NCI-H510A treated with DMSO at 0.1 percent for 48 hours (cell line): ENCODE measurements at places on chromosomes 12 and 14.
A peak's percentile ranks its signal among the peaks of the same experiment; 100 is the strongest.

- DNase-seq = no peak
Measured at GRCh38 chr14:73325630-73326299, 88.5 kb downstream of the PAPLN start.

DNA sequence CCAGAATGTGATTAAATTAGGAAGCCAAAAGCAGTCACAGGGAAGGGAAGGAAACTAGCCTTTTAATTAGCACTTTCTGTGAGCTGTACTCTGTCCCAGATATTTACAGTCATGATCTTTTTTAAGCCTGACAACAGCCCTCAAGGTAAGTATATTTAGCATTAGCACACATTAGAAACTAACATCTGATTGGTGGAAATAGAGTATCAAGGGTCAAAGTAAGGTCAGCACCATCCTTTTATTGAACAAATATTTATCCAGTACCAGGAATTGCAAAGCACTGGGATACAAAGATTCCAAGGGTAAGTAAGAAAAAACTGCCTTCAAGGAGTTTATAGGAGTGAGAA lies 28.2 kb downstream of the RPGRIP1 start:
- peak; percentile 82 for DNase-seq

- no peak for DNase-seq
Measured at GRCh38 chr12:53738406-53739213, 11.4 kb upstream of the CALCOCO1 start.

GRCh38 chr14:91061056-91061887 lies 831 bp upstream of the RPS6KA5 start:
- DNase-seq = peak; percentile 49

- DNase-seq = peak; percentile 70
Measured at GRCh38 chr14:52356025-52356424, 41.9 kb downstream of the PTGER2 start.

- no peak for DNase-seq
Measured at GRCh38 chr12:89252284-89252683, 100.0 kb downstream of the DUSP6 start.

DNA sequence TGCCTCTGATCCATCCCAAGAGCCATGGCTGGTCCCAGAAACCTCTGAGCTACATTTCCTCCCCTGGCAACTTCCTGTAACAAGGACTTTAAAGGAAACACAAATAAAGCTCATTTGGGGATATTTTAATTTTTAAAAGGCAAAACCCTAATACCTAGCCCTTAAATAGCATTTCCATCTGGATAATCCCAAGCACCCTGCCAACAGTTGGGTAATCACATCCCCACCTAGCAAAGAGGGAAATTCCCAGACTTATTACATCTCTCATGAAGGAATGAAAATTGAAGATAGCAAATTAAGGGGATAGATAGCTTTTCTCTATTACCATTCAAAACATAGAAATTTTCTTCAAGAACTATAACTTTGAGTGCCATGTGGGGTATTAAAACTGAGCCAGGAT lies 213.7 kb upstream of the BMP4 start:
- no peak for DNase-seq

DNA sequence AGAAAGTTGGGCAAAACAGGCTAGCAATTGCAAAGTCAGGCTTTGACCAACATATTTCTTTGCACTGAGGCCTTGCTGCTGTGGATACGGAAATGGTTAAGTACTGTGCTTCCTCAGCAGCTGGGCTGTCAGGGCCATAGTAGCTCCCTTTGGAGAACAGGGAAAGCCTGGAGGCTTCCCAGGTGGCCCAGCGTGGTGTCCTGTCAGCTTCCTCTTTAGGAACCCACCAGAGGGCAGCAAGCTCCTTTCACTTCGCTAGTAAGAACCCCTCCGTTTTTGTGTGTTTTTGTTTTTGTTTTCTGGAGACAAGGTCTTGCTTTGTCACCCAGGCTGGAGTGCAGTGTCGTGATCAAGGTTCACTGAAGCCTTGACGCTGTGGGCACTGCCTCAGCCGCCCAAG lies 1.7 kb upstream of the CFAP251 start:
- peak; percentile 3 for DNase-seq

GRCh38 chr12:41465526-41465925 lies 277.4 kb downstream of the PDZRN4 start:
- no peak for DNase-seq

DNA sequence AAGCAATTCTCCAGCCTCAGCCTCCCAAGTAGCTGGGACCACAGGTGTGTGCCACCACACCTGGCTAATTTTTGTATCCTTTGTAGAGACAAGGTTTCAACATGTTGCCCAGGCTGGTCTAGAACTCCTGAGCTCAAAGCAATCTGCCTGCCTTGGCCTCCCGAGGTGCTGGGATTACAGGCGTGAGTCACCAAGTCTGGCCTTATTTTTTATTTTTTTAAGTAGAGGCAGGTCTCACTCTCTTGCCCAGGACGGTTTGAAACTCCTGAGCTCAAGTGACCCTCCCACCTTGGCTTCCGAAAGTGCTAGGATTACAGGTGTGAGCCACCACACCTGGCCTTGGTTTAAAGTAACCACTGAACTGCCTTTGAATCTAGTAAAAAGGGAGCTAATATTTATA lies 56.8 kb downstream of the SPPL3 start:
- no peak for DNase-seq

DNA sequence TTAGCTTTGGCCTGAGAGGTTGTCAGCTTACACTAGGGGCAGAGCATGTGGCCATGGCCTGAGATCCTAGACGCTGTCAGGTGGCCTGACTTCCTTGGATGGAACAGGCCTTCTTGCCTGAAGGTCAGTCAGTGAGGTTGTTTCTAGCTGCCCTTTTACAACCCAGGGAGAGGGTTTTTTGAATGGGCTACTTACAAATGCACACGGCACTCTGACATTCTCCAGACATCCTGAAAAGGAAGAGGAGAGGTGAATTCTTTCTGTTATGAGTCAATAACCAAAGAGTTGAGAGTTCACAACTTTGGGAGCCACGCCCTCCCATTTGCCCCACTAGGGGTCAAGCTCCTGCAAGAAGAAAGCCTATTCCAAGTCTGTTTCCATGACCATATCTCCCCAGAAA lies 7.8 kb downstream of the KRT76 start:
- no peak for DNase-seq

DNA sequence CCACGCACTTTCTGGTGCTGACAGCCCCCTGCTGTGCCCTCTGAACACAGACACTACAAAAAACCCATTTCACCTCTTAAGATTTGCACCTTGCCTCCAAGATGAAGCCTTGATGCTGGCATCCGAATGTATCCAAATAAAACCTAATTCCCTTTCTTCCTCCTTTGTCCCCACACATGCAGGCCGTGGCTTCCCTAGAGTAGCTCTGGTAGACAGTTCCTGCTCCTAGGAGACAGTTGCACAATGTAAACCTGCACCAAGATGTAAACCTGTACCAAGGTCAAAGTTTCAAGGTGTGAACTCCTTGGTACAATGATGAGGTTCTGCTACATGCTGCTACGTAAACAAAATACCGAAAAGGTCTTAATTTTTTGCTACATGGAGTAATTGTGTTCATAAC lies 625 bp upstream of the ABHD12B start:
- DNase-seq = no peak

DNA sequence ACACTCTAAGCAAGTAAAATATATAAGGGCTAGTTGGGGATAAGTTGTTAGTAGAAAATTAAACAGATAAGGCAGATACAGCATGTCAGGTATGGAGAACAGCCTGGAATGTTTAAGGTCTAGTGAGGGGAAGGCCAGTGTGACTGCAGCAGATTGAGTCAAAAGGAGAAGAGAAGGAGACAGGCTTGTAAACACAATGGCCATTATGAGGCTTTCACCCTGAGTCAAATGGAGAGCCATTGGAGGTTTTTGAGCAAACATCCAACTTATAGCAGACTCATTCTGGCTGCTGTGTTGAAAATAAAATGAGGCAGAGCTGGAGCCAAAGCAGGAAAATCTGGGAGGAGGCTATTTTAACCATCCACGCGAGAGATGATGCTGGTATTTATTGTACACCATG lies 142.0 kb downstream of the DUSP6 start:
- DNase-seq = no peak

GRCh38 chr12:71642264-71642663 lies 21.4 kb downstream of the ZFC3H1 start:
- no peak for DNase-seq

- DNase-seq = no peak
Measured at GRCh38 chr12:124862768-124863415, 772 bp downstream of the SCARB1 start.

DNA sequence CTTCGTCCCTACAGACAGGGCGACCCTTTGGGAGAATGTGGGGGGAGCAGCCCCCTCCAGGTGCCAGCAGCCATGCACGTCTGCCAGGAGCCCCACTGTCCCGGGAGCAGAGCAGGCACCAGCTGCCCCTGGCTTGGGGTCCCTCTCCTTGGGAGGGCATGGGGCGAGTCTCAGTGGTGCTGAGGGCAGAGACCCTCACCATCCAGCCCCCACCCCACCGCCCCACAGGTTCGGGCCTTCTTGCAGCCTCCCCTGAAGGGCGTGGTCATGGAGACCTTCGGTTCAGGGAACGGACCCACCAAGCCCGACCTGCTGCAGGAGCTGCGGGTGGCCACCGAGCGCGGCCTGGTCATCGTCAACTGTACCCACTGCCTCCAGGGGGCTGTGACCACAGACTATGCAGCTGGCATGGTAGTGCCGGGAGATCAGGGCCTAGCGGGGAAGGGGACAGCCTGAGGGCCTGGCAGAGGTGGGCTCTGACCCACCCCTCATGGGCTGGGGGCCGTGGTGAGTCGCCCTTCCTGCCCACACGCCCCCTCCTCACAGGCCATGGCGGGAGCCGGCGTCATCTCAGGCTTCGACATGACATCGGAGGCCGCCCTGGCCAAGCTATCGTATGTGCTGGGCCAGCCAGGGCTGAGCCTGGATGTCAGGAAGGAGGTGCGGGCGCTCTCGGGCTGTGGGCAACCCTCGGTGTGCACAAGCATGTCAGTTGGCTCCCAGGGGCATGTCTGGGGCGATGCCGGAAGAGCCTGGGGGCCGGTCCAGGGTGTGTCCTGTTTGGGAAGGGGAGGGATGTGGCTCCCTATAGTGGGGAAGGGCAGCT lies 18.8 kb downstream of the ASPG start:
- DNase-seq = no peak

GRCh38 chr12:3632754-3633153 lies 120.2 kb downstream of the CRACR2A start:
- no peak for DNase-seq

- no peak for DNase-seq
Measured at GRCh38 chr12:30191696-30192455, 408.1 kb upstream of the TMTC1 start.

DNA sequence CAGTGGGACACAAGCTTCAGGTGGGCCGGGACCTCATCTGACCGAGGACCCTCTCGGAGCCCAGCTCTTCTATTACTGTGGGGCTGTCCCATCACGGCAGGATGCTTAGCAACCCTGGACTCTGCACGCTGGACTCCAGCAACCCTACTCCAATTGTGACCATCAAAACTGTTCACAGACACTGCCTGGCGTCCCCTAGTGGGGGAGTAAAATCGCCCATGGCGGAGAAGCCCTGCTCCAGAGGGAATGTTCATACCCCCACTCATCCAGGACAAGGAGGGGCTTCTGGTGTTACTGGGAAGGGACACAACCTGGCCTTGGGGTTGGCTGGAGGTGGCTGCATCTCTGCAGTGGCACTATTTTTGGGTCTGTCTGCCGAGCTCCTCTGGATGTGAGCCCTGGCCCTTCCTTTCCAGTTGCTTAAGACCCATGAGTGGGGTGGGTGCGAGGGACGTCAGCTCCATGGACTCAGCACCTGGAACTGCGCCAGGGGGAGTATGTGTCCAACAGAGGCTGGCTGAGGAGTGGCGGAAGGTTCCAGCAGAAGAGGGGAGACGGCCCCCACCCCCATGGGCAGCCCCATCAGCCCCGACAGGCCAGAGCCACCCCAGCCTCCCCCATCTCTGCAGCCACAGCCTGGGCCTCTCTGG lies 103.8 kb downstream of the RFLNA start:
- DNase-seq = no peak

- no peak for DNase-seq
Measured at GRCh38 chr12:123433615-123434014, 2.9 kb downstream of the RILPL2 start.

- no peak for DNase-seq
Measured at GRCh38 chr14:49189375-49189774, 396.8 kb downstream of the RPS29 start.

DNA sequence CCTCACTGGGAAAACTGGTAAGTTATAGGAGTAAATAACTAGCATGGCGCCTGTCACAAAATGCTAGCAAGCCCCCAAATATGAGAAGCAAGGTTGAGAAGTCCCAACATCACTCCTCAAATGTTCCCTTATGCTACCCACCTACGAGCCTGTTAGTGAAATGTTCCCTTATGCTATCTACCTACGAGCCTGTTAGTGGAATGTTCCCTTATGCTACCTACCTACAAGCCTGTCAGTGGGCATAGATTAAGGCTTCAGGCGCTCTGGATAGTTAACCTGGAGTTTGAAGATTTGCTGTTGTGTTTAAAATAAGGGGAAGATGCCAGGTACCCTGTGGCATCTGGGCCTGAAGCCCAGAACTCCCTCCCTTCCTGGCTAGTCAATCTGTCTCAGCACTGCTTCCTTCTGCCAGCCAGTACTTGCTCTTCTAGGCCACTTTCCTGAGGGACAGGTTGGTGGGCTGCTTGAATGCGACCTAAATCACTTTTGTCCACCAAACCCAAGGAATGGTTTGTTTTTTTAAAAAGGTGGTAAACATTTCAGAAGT lies 67.1 kb upstream of the SINHCAF start:
- DNase-seq = no peak
